ENCODE measurements at places on chromosomes 13 and 19. TPM values are rescaled to one million over a fixed set of nuclear protein-coding genes. Genes with fewer than 3 reads are reported as not detected.

Gene CD37
- total RNA-seq: not detected

Gene LYL1
- total RNA-seq: 3.4 TPM

Gene IRGQ
- total RNA-seq: 42.2 TPM

Gene COL5A3
- 4.4 TPM for total RNA-seq

DNA sequence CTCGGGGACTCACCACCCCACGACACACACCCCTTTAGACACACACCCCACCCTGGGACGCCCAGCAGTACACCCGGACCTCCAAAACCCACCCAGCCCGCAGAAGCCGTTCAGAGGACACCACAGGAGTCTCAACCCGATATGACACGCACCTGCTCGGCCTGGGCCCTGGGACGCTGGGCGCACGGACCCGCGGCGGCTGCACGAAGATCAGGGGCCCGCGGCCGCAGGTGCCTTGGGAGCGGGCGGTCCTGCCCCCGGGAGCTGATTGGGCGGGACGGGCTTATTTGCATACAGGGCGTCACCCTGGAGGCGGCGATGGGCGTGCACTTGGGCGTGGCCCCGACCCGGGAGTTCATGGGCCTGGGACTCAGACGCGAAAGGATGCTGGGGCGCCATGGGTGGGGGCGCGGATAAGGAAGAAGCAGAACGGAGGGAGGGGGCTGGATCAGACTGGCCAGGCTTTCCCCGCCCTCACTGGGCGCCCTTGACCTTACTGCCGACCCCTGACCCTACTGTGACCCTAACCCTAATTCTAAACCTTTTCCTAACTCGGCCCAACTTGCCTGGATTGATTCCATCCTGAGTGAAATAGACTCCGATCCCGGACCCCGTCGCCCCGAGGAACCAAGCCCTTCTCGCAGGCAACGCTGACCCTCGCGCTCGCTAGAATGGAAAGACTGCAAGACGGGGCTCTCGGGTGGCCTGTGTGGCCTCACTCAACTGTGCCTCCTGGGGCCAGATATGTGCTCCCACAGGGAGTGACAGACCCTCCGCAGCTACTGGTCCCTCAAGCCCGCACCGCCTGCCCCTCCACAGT is at the start of gene MEF2B:
Gene MEF2B, minus strand, starts transcription at position 211 of the 820 bp plus-strand sequence. CDS start 19,528 bp downstream, outside the sequence.
- DNase-seq: peak; percentile 81

- no peak for DNase-seq
These were observed 860.5 kb downstream of the PCDH9 start for GRCh38 chr13:66369666-66370065.

GRCh38 chr19:19106056-19106551 is 32.2 kb downstream of the TMEM161A start:
- DNase-seq: no peak

- no peak for DNase-seq
These were observed 180.5 kb downstream of the COL4A1 start for GRCh38 chr13:110126391-110126961.

DNA sequence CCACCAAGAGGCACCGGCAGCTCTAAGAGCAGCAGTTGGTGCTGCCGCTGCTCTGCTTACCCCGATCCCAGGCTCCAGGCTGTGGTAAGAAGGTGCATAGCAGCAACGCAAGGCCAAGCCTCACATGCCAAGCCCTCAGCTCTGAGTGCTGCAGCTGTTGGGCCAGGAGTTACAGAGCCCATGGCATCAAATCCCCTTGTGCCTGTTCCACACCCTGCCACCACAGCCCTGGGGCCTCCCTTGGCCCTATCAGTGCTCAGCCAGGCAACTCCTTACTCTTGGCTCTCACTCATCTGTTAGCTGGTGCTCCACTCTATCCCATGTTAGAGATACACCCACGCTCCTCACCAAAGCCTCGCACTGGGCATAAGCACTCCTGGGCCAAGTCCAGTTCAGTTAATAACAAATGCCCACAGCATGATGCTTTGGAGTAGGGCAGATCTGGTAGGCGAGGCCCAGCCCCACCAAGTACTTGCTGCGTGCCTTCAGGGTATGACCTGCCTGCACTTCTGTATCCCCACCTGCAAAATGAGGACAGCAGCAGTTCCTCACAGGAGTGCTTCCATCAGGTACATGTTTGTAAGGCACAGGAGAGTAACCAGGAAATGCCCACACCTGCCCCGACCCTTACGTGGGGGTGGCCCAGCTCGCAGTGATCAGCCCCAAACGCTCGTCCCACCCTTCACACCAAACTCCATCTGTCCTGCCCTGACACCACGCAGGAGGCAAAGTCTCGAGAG is 16.2 kb downstream of the AKAP8L start:
- no peak for DNase-seq

All from mesothelial cell of epicardium (in vitro differentiated cells).